ENCODE measurements at places on chromosomes 7 and 10. TPM values are rescaled to one million over a fixed set of nuclear protein-coding genes. Genes with fewer than 3 reads are reported as not detected.

EIF5AL1 gene
- 0.53 TPM for total RNA-seq

EN2 gene
- total RNA-seq: not detected

NPSR1 gene
- total RNA-seq: not detected

CARD11 gene
- total RNA-seq: 3.9 TPM

HHEX gene
- total RNA-seq: 3.9 TPM

DLG5 gene
- 27.3 TPM for total RNA-seq

MACROH2A2 gene
- total RNA-seq: 11.3 TPM

ACHE gene
- not detected for total RNA-seq

KIF11 gene
- total RNA-seq: 25.3 TPM

RAMP3 gene
- not detected for total RNA-seq

TFR2 gene
- not detected for total RNA-seq

BRAT1 gene
- 43.8 TPM for total RNA-seq

LIPN gene
- not detected for total RNA-seq

HOXA7 gene
- total RNA-seq: 2.6 TPM

PDE1C gene
- total RNA-seq: 0.86 TPM

CSTF2T gene
- total RNA-seq: 13.5 TPM

IFIT2 gene
- total RNA-seq: 5.8 TPM
